ENCODE measurements at places on chromosomes 12 and 14.

- no peak for DNase-seq
Observed at GRCh38 chr12:128163086-128163485, 103.9 kb upstream of the TMEM132C start.

GRCh38 chr12:121522971-121523370 is 57.9 kb downstream of the KDM2B start:
- no peak for DNase-seq

DNA sequence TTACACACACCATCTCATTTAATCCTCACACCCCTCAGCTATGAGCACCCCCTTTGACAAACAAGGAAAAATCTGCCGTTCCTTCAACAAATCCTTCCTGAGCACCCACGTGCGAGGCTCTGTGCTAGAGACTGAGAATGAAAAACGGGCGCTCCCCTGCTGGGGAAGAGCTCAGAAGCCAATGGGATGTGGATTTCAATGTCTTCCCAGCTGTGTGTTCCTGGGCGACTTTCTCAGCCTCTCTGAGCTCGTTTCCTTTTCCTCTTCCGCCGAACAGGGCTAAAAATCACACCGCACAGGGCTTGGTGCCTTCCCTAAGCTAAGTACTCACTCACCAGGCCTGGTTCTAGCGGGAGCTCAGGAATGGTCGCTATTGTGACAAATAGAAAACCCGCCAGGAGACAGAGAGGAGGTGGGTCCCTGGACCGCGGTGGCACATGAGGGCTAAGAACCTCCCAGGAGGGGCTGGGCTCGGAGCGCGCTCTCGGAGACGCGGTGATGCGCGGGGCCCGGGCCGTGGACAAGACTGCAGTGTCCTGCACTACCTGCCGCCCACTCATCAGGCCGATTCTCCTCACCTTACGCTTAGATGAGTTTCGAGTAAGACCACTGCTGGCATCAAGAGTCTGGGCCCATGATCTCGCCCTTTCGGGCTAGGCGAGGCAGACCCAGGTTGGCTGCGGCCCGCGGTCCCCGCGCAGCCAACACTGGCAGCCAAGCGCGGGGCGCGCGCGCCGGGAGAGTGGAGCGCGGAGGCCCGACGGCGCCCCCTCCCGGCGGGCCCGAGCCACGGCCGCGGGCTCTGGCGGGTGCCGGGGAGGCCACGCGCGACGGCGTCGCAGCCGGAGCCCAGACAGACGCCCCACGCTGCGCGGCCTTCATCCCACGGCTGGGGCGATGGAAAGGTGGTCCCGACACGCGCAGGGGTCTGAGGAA is 17.0 kb downstream of the ZDHHC22 start:
- DNase-seq, result no peak

- DNase-seq, result no peak
Observed at GRCh38 chr14:38710881-38711280, 392.2 kb downstream of the SEC23A start.

GRCh38 chr14:81655423-81656314 is 122.0 kb upstream of the SEL1L start:
- DNase-seq, result no peak

Data from lower leg skin (tissue), 4 donors.